SJSA1 (cell line): ENCODE measurements at places on chromosomes 11 and 22.

GRCh38 chr11:64290352-64291261, 495 bp upstream of the KCNK4 start:
- no peak for DNase-seq

- no peak for DNase-seq
These were observed 14.9 kb upstream of the MUC2 start for GRCh38 chr11:1059759-1060158.

DNA sequence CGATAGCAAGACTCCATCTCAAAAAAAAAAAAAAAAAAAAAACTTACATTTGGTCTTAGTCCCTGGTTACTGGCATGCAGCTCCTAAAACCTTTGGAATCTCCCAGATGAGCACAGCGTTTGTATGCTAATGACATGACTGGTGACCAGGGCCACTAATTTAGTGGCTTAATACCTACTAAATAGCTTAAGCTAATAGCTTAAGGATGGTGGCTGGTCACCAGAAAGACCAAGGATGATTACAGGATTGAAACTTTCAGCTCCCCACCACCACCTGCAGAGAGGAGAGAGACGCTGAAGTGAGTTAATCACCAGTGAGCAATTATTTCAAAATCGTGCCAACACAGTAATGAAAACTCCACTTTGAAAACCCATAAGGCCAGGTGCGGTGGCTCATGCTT, 37.1 kb downstream of the DENND5A start:
- no peak for DNase-seq

DNA sequence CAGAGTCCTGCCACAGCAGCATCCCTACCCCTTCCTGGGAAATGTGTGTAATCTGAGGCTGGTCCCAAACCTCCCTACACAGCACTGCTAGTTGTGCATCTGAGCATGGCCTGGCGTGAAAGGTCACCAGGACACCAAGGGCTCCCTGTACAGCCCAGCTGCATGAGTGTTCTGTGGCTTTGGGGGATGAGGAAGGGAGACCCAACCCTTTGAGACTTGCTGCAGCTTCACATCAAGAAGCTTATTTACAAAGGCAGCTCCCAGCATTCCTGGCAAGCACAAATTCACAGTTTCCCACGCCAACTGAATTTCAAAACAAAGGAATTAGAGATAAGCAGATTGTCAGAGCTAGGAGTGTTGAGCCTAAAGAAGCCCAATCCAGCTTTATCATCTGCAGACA, 32.2 kb downstream of the CSNK2A3 start:
- DNase-seq, result no peak

GRCh38 chr22:48570912-48571311, 1256.8 kb downstream of the BRD1 start:
- no peak for DNase-seq

GRCh38 chr22:43944670-43945430, 10.4 kb upstream of the SAMM50 start:
- no peak for DNase-seq

- no peak for DNase-seq
These were observed at the start of gene ELFN2 for GRCh38 chr22:37427135-37427710. ELFN2 (minus strand) TSS chr22:37427479; CDS start chr22:37375534, 51,945 bp downstream.

- DNase-seq, result no peak
These were observed 3.1 kb downstream of the OR56A1 start for GRCh38 chr11:6027501-6027900.

- no peak for DNase-seq
These were observed 22.3 kb upstream of the A4GALT start for GRCh38 chr22:42742940-42743339.

- DNase-seq, result no peak
These were observed 81.9 kb upstream of the HEPHL1 start for GRCh38 chr11:93939084-93939760.
